Left ventricle myocardium inferior (tissue), 1 donor: ENCODE measurements at places on chromosomes 7 and 10. TPM values are rescaled to one million over a fixed set of nuclear protein-coding genes. Genes with fewer than 3 reads are reported as not detected.

- DNase-seq, result no peak
Measured at GRCh38 chr10:43440463-43441134, 3.7 kb downstream of the ZNF487 start.

- no peak for DNase-seq
Measured at GRCh38 chr10:51960494-51960895, 261.1 kb upstream of the CSTF2T start.

- no peak for DNase-seq
Measured at GRCh38 chr7:74226633-74227032, 16.8 kb downstream of the LAT2 start.

WASHC2A gene
- total RNA-seq, result 45.4 TPM

DNA sequence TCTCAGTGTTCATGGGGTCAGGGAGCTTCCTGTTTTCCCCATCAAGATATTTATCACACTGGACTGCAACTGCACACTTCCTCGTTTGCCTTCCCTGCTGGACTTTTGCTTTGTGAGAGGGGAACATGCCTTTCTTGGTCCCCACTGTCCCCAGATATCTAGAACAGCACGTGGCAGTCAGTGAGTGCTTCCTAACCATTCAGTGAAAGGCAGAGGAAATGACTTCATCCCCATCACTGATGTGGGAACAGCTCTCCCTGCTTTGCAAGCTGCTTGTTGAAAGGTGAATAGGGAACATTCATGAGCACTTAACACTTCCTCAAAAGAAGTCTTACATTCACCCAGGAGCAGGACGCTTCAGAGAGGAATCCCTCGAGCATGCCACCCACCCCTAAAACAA lies 135.4 kb downstream of the MYOF start:
- DNase-seq, result no peak
